GM23248 (cell line): ENCODE measurements at places on chromosomes 7 and 10. TPM values are rescaled to one million over a fixed set of nuclear protein-coding genes. Genes with fewer than 3 reads are reported as not detected.

OR2A12 gene
- not detected in 2 replicates for polyA plus RNA-seq

DNA sequence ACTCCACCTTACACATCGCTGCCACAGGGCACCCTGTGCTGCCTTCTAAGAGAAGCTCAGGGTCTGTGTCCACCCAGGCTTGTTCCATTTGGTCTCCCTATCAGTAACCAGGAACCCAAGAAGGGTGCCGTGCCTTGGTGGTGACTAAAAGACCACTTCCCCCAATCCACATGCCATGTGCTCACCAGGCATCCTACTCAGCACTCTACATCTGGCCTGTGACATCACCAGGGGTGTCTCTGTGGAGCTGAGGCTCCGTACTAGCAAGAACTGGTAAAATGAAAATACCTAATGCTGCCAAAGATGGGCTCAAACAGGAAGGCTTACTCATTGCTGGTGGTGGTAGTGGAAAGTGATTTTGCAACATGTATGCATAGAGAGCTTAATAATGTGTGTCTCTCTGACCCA is 19.0 kb upstream of the C10orf71 start:
- DNase-seq: peak; percentile 90

CYP3A4 gene
- polyA plus RNA-seq: not detected in 2 replicates

TUBB8 gene
- not detected in 2 replicates for polyA plus RNA-seq

FAM25A gene
- not detected in 2 replicates for polyA plus RNA-seq

DNA sequence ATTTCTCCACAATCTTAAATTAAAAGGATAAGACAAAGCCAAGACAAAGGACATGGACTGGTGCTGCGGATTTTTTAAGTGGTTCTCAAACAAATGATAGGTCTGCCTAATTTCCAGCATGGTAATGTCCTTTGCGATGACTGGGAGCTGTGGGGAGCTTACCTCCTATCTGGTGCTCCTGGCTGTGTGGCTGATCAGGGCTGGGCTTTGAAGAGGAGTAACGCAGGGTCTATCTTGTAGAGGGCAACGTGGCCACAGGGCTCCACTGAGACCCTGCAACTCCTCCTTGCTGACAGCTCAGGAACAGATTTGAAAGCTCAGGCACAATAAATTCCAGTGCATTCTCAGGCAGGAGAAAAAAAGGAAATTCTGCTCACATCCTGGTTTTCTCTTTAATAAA is 103.1 kb upstream of the SFMBT2 start:
- DNase-seq: no peak

DNA sequence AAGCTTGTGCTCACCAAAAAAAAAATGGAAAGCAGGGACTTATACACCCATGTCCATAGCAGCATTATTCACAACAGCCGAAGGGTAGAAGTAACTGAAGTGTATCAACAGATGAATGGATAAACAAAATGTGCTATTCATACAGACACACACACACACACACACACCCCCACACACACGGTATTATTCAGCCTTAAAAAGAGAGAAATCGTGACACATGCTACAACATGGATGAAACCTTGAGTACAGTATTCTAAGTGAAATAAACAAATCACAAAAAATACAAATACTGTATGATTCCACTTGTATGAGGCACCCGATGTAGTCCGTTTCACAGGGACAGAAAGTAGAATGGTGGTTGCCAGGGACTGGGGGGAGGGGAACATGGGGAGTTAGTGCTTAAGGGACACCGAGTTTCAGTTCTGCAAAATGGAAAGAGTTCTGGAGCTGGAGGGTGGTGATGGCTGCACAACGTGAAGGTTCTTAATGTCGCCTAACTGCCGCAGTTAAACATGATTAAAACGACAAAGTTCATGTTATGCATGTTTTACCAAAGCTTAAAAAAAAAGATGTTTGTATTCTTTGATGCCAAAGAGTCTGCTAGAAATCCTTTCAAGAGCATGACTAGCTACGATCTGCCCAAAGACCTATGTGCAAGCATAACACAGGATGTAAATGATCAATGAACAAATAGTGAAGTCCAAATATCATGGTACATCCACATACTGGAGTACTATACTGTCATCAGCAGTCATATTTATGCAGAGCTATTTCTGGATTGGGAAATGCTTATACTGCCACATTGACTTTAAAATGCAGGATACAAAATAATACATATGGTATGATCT is 7.2 kb downstream of the TNS3 start:
- peak; percentile 63 for DNase-seq

DNA sequence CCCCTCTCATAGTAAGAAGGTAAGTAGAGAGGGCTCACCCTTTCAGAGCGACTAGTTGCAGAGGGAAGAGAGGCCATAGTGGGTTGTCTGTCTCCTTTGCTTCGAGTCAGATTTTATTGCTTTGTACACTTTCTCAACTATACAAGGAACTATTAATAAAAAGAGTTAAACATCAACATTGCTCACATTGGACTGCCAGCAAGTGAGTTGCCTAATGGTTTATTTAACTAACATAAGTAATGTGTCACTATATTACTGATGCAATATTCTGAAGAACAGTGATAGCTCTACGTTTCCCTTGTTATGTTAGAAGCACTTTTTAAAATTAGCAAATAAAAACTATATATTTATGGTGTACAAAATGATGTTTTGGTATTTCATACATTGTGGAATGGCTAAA is 451.0 kb downstream of the GRM8 start:
- no peak for DNase-seq

DNA sequence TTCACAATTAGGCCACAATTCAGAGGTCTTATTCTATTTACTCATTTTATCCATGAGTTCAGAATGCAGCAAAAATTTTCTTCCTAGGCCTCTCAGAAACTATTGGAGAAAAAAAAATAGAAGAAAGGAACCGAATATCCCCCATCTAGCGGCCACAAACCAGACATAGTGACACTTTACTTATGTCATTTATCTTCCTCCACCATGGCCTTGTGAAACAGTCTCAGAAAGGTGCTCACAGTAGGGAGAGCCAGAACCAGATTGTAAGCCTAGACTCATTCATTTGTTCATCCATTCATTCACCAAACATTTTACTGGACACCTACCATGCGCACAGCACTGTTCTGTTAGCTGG is 16.0 kb downstream of the CREB3L2 start:
- no peak for DNase-seq

DNA sequence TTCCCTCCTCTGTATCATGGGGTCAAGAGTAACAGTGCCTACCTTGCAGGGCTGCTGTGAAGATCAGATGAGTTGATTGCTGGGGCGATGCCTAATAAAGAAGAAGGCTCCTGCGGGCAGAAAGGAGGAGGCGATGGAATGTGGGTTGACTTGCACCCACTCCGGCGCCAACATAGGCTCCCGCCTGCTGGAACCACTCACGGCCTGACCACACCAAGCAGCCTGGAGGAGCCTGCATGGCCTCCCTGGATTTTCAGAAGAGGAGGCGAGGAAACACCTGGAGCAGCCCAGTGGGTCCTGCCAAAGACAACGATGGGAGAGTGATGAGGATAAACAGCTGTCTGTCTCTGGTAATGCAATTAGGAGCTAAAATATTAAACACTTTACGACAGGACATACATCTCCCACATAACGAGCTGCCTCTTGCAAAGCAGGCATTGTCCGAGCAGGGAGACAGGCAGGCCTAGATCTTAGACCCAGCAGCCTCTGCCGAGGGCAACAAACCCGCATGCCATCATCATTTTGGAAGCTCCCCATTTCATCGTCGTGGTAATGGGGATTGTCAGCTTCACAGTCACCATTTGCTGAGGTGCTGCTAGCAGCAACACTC is 302.9 kb upstream of the ZMIZ1 start:
- no peak for DNase-seq

GNAI1 gene
- polyA plus RNA-seq: 47.0 and 50.4 TPM in 2 replicates

GRCh38 chr7:21193895-21194294 is 234.0 kb upstream of the SP4 start:
- no peak for DNase-seq

- DNase-seq: no peak
Measured at GRCh38 chr7:88686468-88687229, 72.9 kb upstream of the ZNF804B start.

CASTOR2 gene
- 0.70 and 2.9 TPM in 2 replicates for polyA plus RNA-seq

GRCh38 chr7:7425321-7425720 is 110.4 kb downstream of the COL28A1 start:
- no peak for DNase-seq

DNA sequence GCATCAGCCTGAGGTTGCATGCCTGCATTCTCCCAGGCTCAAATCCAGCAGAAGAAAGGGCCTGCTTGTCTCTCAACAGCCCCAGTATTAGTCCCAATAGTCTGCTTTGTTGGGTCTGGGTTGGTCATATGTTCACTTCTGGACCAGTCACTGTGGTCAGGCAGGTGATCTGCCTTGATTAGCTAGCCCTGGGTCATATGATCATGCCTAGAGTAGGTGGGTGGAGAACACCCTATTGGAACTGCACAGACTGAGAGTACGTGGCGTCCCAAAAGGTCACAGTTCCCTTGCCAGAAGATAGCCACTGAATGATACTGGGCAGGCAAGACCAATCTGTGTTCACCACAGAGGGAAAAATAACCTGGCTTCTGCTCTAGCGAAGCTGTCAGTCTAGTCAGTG is 80.1 kb downstream of the SH2D4B start:
- DNase-seq: no peak

SEMA4G gene
- 0.44 and 1.1 TPM in 2 replicates for polyA plus RNA-seq

MACROH2A2 gene
- 11.4 and 11.7 TPM in 2 replicates for polyA plus RNA-seq

- no peak for DNase-seq
Measured at GRCh38 chr10:124069341-124070264, 23.8 kb downstream of the CHST15 start.

DNA sequence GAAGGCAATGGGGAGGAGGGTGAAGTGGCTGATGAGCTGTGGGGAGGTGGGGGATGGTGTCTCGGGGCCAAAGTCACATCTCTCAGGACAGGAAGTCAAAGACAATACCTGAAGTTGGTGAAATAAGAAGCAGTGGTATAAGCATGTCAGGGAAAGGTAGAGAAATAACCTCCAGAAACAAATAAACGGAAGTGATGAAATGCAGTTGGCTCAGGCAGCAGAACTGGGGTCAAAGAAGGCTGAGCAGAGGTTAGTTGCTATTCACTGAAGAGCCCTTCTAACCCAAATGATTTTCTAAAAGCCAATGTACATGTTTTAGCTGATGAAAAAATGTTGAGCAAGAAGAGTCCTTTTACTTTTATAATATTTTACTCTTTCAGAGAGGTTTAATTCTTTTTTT is 78.6 kb upstream of the ADRB1 start:
- no peak for DNase-seq

- peak; percentile 89 for DNase-seq
Measured at GRCh38 chr7:91242097-91242844, 22.0 kb upstream of the FZD1 start.

DNA sequence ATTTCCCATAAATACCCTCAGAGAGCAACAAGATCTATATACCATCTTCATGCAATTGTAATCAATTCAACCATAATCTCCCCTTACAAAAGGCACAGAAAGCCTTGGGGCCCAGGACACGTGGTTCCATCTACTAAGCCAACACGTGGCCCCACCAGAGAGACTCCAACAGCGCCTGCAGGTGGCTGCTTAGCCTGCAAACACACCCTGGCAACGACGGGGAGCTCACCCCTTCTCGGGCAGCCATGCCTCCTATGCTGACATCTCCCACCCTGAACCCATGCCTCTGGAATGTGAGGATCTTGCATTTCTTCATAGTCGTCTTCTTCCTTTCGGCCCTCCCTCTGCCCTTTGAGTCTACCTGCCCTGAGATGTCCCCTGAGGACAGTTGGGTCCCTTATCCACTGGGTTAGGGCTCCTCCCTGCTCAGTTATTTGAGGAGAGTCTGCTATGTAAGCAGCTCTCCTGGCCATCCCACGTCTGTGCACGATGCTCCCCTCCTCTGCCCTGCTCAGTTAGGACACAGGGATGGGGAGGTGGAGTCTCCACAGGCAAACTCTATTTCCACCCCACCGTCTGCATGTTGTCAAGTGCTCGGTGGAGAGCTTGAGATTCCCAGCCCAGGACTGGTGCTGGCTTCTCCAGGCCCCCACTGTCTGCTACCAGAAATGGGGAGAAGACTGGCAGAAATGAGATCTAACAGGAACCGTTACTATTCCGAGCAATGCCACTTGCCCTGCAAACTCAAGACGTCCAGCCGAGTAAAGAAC is 36.5 kb downstream of the EBF3 start:
- DNase-seq: no peak

- peak; percentile 90 for DNase-seq
Measured at GRCh38 chr10:69413221-69413865, 3.4 kb downstream of the TACR2 start.

CYP2C9 gene
- polyA plus RNA-seq: not detected in 2 replicates

DNA sequence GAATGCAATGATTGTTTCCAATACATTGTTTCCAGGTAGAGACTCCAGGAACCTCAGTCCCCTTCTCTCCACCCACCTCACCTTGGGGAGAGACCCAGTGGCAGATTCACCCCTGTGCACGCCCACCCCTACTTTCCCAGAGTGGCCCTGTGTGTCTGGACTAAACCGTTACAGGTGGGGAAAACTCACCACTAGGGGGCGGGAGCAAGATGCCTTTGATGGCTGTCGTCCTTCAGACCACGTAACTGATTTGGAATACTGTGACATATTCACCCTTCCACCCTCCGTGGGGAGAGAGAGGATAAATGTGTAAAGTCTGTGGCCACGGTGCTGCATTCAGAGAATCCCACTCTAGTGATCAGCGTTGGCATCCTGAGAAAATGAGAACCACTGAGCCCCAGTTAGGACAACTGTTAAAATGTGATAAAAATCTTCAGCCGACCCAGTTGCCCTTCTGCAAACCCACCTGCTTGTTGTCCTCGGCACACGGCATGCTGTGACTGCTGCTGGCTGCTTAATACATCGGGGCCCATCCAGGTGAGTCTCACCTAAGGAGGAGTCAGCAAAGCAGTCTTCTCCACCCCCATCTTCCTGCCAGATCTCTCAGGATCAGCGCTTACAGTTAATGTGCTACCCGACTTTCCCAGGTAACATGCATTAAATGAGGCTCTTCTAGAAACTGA is 41.5 kb upstream of the NMT2 start:
- DNase-seq: peak; percentile 82

- DNase-seq: peak; percentile 8
Measured at GRCh38 chr7:39085590-39086049, 107.9 kb downstream of the POU6F2 start.

DNA sequence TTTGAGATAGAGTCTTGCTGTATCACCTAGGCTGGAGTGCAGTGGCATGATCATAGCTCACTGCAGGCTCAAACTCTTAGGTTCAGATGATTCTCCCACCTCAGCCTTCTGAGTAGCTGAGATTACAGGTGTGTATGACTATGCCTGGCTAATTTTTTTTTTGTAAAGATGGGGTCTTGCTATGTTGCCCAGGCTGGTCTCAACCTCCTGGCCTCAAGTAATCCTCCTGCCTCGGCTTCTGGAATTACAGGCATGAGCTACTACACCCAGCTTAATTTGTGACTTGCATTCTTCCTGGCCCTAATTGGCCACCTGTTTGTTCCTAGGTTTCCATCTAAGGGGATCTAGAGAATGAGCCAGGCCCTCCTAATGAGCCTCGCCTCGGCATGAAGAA is 9.3 kb downstream of the ARHGAP22 start:
- DNase-seq: no peak

PRF1 gene
- not detected in 2 replicates for polyA plus RNA-seq

DNA sequence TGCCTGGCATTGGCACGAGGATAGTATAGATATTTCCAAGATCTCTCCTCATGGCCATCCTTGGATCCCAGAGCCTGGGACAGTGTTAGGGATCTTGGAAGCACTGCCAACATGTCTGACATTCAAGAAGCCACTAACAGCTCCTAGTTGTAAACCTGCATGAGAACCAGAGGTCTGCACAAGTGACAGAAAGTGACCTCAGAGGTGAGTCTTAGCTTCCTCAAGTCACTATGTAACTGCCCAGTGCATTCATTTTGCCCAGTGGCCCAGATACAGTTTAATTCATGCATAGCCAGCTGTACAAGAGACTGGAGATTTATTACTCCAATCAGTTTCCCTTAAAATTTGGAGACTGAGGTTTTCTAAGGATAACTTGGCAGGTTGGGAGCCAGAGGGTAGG is 16.7 kb downstream of the SUGCT start:
- DNase-seq: no peak

GRCh38 chr7:151025924-151026671 is 1.8 kb upstream of the ATG9B start:
- DNase-seq: peak; percentile 56
